ENCODE measurements at places on chromosomes 6 and 20.

DNA sequence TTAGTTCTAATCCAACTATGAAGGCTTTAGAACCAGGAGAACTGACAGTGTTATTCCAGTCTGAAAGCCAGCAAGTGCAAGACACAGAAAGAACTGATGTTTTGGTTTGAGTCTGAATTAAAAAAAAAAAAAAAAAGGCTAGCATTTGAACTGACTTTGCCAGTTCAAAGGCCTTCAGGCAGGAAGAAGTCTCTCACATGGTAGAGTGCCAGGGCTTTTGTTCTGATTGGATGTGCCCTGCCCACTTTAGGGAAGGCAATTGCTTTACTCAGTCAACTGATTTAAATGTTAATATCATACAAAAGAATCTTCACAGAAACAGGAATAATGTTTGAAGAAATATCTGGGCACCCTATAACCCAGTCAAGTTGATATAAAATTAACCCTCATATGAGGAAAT, 212.2 kb downstream of the HIVEP2 start:
- no peak for DNase-seq

GRCh38 chr6:81105998-81106397, 646.5 kb downstream of the TENT5A start:
- DNase-seq, result no peak

DNA sequence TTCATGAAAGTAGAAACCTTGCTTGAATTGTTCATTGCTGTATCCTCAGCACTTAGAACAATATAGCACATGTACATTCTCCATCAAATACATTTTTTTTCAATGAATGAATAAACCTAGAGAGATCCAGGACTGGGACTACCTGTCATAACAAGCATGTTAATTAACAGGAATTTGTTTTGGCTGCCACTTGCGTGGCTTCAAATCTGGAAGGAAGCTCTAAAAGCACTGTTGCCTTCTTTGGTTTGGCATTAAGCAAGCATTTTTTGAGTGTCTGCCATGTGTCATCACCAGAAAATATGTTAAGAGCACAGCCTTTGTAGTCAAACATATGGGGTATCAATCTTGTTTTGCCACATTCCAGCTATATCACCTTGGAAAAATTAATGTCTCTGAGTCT, 131.9 kb upstream of the BACH2 start:
- no peak for DNase-seq

- peak; percentile 18 for DNase-seq
Measured at GRCh38 chr6:68826501-68826900, 191.4 kb downstream of the ADGRB3 start.

DNA sequence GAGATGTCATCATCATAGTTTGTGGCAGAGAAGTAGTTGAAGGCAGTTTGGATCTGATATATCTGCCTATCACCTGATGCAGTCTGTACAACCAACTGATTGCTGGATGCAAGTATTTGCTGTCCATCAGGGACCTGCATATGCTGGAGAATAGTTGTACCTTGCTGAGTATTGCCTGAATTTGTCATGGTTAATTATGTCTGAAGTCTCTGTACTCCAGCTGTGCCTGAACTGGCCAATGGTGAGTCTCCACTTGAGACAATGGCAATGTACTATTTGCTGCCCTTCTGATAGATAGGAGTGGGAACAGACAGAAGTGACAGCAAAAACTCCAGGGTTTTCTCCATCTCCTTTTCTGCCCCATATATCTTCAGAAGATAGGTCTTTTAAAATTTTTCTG, 531.5 kb downstream of the EPHA7 start:
- DNase-seq, result no peak

GRCh38 chr6:47118611-47119010, 76.5 kb upstream of the ADGRF1 start:
- DNase-seq, result no peak

DNA sequence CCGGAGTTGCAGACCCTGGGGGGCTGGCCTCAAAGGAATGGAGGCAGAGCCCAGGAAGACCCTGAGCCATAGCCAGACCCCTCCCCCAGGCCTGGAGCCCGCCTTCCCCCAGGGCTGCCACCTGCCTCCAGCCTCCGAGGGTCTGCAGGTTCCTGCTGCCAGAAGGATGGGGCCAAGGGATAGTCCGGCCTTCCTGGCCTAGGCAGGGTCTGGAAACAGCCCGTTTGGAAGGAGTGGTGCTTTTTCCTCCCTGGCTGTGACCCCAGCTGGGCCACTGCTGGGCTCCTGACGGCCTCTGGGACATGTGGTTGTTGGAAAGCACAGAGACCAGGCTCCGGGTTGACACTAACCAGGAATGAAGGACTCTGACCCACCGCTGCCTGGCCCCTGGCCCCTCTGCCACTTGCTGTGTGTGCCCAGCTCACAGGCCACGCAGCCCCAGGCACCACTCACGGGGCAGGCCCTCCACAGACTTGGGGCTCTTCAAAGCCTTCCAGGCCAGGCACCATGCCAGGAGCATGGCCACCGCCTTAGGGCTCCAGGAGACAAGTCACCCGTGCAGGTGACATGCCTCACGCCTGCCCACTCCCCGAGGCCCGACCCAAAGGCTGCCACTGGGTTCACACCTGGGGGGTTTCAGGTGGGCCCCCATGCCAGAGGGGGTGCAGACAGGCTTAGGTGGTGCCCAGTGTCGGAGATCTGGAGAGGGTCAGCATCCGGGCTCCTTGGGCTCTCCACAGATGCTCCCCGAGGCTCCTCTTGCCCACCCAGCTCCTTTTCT, 3.9 kb upstream of the LAMA5 start:
- DNase-seq, result no peak

DNA sequence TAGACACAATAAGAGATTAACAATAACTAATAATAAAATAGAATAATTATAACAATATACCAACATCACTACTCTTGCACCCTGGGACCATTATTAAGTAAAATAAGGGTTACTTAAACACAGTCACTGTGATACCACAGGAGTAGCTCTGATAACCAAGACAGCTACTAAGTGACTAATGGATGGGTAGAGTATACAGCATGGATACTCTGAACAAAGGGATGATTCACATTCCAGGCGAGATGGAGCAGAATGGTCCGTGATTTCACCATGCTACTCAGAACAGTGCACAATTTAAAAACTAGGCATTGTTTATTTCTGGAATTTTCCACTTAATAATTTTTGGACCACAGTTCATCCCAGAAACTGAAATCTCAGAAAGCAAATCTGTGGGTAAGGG, 80.0 kb upstream of the FUT9 start:
- no peak for DNase-seq

- no peak for DNase-seq
Measured at GRCh38 chr6:75946146-75946831, 126.2 kb downstream of the IMPG1 start.

DNA sequence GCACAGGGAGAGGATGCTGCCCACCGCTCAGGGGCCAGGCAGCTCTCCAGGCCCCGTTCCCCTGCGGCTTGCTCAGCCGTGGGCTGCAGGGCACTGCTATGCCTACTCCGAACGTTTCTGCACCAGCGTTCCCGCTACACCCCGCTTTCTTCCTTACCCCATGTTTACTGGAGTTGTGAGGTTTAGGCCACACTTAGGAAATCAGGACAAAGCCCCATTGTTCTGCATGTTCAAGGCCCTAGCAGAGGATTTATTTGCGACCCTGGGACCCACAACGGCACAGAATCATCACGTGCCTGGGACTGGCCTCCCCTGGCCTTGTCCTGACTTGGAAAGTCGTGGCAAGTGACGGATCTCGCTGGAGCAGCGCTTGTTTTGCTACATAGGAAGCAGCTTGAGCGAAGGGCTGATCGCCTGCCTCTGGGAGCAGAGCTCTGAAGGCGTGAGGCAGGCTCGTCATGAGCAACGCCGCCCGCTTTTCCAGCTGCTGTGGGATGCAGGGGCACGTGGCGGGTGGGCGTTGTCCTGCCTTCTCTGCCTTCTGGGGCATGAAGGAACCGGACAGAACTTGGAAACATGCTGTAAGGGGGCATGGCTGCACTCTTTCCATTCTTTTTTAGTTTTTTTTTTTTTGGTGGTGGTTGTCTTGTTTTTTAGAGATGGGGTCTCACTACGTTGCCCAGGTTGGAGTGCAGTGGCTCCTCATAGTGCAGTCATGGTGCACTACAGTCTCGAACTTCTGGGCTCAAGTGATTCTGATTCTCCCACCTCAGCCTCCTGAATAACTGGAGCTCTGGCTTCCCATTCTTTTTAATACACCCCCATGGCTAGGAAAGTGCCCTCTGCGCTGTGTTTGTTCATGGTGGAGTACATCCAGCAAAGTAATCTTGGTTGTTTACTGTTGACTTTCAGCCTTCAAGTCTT, 14.6 kb upstream of the TMEM181 start:
- no peak for DNase-seq

GRCh38 chr6:129894921-129895320, 33.8 kb upstream of the TMEM244 start:
- no peak for DNase-seq

- DNase-seq, result no peak
Measured at GRCh38 chr6:142235791-142236190, 66.0 kb upstream of the ADGRG6 start.

- DNase-seq, result no peak
Measured at GRCh38 chr6:43171707-43172103, 636 bp downstream of the SRF start.

DNA sequence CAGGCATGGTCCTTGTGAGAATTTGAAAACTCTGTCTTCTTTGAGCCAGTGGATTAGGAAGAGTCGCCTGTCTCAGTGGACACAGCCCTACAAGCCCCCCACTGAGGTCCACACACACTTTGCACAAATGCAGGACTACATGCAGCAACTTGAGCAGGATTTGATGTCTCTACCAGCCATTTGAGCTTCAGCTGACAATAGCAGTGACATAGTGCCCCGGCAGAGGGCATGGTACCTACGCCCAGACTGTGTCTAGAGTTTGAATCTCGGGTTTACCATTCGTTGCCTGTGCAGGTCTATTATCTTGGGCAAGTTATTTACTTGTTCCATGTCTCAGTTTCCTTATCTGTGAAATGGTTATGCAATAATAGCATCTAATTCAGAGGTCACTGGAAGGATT, 580.1 kb downstream of the TFAP2B start:
- no peak for DNase-seq

DNA sequence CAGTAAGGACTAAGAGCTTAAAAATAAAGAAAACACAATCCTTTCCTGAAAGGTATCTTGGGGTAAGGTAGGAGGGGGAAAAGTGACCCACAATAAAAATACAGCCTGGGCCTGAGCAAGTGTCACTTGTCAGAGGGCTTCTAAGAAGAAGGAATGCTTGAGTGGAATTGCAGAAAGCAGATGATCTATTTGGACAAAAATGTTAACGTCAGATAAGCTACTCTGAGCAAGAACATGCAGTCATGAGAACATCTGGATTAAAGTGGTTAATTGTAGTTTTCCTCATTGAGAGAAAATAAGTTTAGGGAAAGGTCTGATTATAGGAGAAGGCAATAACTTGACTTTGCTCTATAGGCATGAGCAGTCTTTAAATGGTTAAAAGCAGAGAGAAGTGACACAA, 581.9 kb downstream of the HTR1B start:
- no peak for DNase-seq

DNA sequence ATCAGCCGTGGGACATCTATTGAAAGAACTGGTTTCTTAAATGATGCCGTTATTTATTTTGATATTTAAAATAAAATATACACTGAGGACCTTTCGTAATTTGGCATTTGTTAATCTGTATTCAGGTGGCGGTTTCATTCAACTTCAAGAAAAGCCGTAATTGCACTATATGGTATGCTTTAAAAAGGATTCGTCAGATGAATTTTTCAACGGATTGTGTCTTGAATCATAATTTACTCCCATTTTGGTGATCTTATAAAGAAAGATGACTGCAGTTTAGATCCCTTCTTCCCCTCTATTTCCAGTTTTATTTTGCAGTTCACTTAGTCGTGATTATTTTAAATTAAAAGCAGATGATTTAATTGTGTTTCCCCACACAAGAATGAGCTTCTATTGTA, 761 bp downstream of the KLHL32 start:
- DNase-seq, result no peak

DNA sequence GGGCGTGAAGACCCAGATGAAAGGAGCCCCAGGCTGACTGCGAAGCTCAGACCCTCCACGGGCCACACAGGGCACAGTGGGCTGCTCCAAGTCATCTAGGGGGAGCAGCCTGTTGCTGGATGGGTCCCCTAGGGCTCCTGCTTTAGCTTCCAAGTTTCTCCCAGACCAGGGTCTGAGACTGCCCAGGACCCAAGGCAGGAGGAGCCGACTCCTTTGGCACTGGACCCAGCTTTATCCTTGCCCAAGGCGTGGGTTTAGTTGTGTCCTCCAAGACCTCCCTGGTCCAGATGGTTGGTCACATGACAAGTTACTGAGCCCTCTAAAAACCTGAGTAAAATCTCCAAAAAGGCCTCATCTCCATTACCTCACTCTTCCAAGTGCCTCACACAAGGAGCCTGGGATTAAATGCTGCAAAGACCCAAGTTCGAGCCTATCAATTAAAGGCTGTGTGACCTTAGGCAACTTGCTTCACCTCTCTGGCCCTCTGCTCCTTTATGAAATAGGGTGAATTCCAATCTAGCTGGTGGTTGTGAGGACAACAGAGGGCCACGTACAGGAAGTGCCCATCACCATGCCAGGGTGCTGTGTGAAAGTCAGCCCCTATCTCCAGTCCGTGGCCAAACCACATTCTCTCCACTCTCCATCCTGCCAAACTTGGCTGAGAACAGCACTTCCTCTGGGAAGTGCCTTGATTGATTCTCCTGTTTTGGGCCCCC, 2.5 kb downstream of the NECAB3 start:
- no peak for DNase-seq

GRCh38 chr6:27872642-27873020, 39.6 kb downstream of the OR2B2 start:
- DNase-seq, result peak; percentile 30

GRCh38 chr6:37010402-37010892, 5.0 kb downstream of the FGD2 start:
- DNase-seq, result no peak

- no peak for DNase-seq
Measured at GRCh38 chr6:105985816-105986632, 100.1 kb upstream of the PRDM1 start.

DNA sequence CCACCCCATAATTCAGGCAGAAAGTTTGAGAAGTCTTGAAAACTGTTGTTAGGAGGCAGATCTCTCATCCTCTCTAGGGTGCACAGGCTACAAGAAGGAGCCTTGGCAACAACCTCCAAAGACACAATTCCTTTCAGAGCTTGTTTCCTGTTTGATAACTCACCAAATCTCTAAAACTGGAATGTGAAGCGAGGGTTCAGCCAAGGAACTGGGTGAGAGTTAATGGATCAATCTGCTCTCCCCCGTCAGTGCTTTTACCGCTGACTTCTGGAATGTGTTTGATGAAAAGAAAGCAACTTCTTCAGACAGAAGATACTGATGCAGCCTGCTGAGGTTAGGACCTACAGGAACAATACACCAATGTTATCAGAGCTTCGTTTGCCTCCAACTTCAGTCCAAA, 171.8 kb upstream of the BMP2 start:
- no peak for DNase-seq

GRCh38 chr6:107737397-107737793, 86.7 kb downstream of the SCML4 start:
- DNase-seq, result no peak

GRCh38 chr6:29656157-29656556, 735 bp upstream of the MOG start:
- no peak for DNase-seq

All from NCI-H2029 (cell line).